ENCODE measurements at places on chromosomes 5 and 9. TPM values are rescaled to one million over a fixed set of nuclear protein-coding genes. Genes with fewer than 3 reads are reported as not detected.

Gene CSNK1G3
- total RNA-seq, result 64.6 TPM

DNA sequence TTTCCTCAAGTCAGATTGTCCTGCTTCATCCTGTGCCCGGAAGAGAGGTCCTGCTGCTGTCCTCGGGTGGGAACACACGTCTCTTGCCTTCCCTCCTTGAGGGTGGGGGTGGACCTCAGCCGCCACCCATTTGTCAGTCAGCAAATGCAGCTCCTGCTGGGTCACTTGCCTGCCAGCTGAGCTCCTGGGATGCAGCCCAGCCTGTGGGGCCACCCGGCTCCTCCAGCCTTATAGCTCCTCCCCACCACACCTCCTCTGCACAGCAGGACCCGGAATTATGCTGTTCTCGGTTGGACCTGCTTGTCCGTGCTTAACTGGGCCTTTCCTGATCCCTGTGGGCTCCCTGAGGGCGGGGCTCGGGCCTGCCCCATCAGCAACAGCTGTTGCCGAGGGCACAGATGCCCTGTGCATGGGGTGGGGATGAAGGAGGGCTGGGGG is 52.7 kb downstream of the RXRA start:
- DNase-seq, result no peak

Gene IFNA21
- not detected for total RNA-seq

Gene HEMGN
- total RNA-seq, result 6.4 TPM

DNA sequence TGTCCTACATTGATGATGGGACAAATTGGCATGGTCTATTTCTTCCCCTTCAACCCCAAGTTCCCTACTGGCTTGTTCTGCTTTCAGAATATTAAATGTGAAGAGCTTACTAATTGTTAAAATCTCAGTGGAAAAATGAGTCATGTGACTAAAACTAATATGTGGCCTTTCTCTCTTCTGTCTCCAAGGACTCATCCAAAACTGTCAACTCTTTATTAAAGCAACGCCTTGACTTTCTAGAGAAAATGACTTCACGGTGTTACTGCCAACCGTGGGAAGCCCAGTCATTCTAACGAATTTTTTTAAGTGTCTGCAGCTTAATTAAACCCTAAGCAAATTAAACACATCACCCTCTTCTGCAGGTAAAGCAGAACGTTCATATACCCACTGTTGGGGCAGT is 431.6 kb downstream of the DTWD2 start:
- DNase-seq, result no peak

Gene FGFR4
- total RNA-seq, result 1.4 TPM

DNA sequence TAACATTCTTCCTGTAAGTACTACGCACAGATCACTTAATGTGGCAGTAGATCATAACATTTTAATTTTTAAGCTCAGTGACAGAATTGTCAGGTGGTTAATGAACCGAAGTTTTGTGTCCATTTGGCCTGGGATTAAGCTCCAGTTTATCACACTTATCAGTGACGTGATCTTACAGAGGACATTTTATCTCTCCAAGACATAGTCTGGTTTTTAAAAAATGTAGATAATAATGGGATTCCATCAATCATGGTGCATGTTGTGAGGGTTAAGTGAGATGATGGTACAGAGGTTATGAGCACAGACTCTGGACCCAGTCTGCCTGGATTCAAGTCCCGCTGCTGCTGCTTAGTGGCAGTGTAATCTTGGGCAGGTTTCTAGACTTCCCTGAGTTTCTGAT is 66.0 kb upstream of the ZFAND5 start:
- no peak for DNase-seq

GRCh38 chr9:127319366-127320114 is 55.0 kb downstream of the GARNL3 start:
- DNase-seq, result no peak

Gene TLN1
- total RNA-seq, result 411 TPM

DNA sequence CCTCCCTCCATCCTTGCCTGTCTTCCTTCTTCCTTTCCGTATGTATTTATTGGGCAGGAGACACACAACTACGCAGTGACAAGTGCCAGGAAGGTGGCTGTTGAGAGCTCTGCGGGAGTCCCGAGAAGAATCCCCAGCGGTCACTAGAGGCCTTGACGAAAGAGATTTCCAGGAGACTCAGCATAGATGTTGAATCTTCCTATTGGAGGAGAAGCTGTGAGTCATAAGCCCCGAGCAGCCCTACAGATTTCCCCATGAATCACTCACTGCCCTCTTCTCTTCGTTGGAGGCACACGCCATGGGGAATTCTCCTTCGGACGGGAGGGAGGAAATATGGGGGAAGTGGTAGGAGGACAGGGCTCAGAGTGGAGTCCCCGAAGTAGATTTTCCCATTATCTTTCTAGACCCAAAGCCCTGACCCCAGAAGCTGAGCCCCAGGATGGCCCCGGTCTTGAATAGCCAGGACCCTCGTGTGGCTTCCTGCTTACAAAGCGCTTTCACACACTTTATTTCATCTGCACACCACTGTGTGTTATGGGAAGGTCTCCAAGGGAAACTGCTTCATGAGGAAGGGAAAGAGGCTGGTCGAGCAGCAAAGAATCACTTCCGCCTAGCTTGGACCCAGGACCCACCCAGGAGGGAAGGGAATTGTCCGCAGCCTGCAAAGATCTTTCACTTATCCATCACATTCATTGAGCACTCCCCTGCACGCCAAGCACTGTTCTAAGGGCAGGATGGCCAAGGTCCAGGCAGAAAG is 12.7 kb downstream of the DUSP1 start:
- peak; percentile 58 for DNase-seq

Gene C5orf34
- total RNA-seq, result 1.5 TPM

DNA sequence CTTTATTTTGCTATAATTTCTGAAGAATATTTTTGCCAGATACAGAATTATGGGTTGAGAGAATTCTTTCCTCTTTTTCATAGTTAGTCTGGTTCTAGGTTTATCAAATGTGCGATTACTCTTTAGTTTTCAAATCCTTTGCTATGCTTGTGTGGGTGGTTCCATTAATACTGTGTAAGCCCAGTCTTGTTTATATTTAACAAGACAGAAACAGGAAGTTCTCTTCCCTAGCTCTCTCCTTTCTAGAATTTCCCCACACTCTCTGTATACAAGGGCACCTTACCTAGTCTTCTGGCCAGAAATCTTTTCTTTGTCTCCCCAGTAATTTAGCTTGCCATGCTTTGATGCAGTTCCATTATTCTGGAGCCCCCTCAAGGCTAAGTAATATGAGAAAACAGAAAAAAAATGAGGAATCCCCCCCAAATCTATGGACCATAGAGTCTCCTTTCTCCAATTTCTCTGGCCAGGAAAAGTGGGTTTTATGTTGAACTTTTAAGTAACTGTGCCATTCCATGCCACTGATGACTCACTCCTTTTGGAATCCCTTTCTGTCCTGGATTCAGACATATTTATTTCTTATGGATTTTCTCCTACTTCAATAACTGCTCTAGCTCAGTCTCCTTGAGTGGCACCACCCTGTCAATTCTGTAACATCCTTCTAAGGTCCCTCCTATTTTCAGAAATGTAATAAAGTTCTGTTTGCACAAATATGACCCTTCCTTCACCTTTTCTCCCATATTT is 1714.1 kb downstream of the EFNA5 start:
- DNase-seq, result no peak

Gene TMEFF1
- total RNA-seq, result 1.5 TPM

GRCh38 chr5:157672976-157673375 is 1.6 kb downstream of the C5orf52 start:
- DNase-seq, result no peak

Gene LHX2
- total RNA-seq, result not detected

Gene GPR21
- 3.3 TPM for total RNA-seq

Gene PCDHGC5
- 3.8 TPM for total RNA-seq

Gene FBP2
- total RNA-seq, result not detected

GRCh38 chr5:179699616-179700237 is 960 bp downstream of the CANX start:
- DNase-seq, result no peak

GRCh38 chr5:159061834-159062474 is 37.8 kb downstream of the EBF1 start:
- DNase-seq, result no peak

Gene SAP30L
- 41.8 TPM for total RNA-seq

DNA sequence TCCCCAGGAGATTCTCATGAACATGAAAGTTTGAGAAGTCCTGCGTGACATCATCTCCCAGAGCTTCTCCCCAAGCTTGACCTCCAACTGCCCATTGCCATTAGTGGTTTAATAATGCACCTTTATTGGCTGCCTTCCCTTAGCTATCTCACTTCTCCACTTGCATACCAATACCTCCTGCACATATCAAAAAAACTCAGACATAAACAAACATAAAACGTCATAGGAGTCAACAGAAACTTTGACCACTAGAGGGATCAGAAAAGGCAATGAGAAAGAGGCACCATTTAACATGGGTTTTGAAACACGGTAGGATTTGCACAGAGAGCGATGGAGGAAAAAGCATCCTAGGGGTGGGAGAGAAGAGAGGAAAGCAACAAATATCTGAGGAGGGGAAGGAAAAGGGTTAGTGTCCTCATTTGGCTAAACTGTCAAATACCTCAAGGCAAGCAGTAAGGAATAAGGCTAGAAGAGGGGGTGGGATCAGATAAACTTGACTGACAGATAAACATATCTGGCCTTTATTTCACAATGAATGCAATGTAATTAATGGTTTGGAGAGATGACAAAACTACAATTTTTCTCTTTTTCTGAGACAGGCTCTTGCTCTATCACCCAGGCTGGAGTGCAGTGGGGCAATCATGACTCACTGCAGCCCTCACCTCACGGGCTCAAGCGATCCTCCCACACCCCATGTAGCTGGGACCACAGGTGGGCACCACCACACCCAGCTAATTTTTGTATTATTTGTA is 27.0 kb downstream of the GNAQ start:
- DNase-seq, result no peak

All from sciatic nerve (tissue), 2 donors.